ENCODE measurements at places on chromosomes 5 and 9.

GRCh38 chr5:32071351-32071944 is 102.7 kb downstream of the GOLPH3 start:
- peak; percentile 66 for DNase-seq

- DNase-seq, result peak; percentile 7
These were observed 6.6 kb downstream of the C1QTNF2 start for GRCh38 chr5:160363660-160364395.

- peak; percentile 60 for DNase-seq
These were observed 61.5 kb upstream of the RARS1 start for GRCh38 chr5:168424594-168425323.

- peak; percentile 78 for DNase-seq
These were observed 428.8 kb upstream of the CLINT1 start for GRCh38 chr5:158287643-158288271.

GRCh38 chr9:77898864-77899263 is 132.7 kb downstream of the GNAQ start:
- DNase-seq, result no peak

DNA sequence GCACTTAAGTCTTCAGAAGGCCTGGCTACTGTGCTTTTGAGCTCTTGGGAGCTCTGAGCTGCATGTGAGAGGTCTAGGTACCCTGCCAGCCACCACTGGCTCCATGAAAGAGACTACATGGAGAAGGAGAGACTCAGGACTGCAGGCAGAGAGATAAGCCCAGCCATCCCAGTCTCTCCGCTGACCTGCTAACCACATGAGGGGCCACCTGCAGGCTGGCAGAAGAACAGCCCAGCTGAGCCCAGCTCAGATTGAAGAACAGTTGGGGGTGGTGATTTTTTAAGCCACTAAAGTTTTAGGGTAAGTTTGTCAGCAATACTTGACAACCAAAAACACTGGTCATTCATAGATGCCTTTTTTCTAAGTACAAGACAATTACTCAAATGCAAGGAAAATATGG is 205.0 kb upstream of the PRDM9 start:
- DNase-seq, result no peak

DNA sequence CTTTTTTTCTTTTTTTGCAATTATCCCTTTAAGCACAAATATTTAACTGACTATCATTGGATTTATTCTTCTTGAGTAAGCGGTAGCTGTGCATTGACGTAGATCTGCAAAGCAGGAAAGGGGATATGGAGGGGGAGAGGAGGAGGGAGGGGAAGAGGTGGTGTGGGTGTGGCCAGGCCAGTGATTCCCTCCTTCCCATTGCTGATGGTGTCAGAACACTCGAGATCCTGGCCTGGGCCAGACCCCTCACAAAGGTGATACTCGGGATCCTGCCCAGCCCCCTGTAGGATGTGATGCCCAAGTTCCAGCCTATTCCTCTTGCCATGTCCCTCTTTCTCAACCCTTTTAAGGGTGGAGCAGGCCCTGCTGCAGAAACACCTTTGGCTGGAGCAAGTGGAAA is 9.9 kb downstream of the SLC36A3 start:
- no peak for DNase-seq

DNA sequence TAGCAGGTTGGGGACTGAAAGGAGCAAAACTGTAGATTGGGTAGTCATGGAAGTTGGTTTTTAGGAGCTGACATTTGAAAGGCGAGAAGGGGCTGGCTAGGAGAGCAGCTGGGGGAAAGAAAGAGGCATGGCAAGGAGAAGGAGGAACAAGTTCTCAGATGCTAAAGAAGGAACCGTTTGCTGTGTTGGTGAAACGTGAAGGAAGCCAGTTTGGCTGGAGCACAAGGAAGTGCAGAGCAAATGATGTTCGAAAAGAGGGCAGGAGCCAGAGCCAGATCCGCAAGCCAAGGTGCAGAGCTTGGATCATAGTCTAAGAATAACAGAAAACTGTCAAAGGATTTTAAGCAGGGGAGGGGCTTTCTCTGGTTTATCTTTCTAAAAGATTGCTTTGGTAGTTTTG is 276.6 kb downstream of the ASTN2 start:
- DNase-seq, result no peak

- DNase-seq, result no peak
These were observed 70.4 kb upstream of the IQGAP2 start for GRCh38 chr5:76332611-76333205.

All from GM23248 (cell line).